ENCODE measurements at places on chromosomes 16 and 17. TPM values are rescaled to one million over a fixed set of nuclear protein-coding genes. Genes with fewer than 3 reads are reported as not detected.

The ANKRD40CL gene
- total RNA-seq = not detected

The C16orf92 gene
- total RNA-seq = not detected

The OR1F1 gene
- 0.18 TPM for total RNA-seq

The ADAMTS18 gene
- total RNA-seq = not detected

The MFSD6L gene
- not detected for total RNA-seq

The MMP25 gene
- 0.90 TPM for total RNA-seq

The GINS3 gene
- 24.2 TPM for total RNA-seq

Measured in A549 treated with GW870086 at 1 μM for 4 hours (cell line).